ENCODE measurements at places on chromosomes 1 and 21.

- DNase-seq, result no peak
These were observed 6.1 kb downstream of the STX12 start for GRCh38 chr1:27779122-27779521.

GRCh38 chr21:36804874-36805611 lies 106.1 kb downstream of the SIM2 start:
- DNase-seq, result no peak

DNA sequence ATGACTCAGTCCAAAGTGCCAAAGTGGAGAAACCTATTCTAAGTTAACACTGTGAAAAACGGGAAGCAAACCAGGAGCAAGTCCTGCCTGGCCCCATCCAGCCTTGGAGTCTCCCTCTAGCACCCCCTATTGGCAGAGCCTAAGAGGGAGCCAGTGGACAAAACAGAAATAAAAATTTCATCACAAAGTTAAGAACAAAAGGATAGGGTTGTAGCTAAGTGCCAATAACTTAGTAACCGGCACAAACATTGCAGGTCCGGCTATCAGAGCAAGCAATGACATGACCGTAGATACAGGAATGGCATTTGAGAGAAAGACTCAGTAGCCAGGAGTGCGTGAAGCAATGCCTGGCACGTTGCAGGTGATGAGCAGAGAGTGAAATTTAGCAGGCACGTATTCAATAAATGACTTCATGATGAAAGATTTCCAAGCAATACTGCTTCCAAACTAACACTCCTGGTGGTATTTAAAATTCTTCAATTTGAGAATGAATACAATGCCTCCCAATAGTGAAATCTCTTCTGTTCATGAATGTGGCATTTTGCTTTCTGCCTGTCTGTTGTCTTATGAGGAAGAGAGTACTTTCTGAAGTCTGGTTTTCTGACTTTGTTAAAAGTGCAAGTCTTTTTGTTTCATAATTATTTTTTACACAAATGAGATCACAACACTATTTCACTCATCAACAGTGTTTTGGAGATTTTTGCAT lies 391.0 kb downstream of the OMA1 start:
- no peak for DNase-seq

- DNase-seq, result no peak
These were observed 11.5 kb upstream of the EIF4G3 start for GRCh38 chr1:21188235-21188634.

DNA sequence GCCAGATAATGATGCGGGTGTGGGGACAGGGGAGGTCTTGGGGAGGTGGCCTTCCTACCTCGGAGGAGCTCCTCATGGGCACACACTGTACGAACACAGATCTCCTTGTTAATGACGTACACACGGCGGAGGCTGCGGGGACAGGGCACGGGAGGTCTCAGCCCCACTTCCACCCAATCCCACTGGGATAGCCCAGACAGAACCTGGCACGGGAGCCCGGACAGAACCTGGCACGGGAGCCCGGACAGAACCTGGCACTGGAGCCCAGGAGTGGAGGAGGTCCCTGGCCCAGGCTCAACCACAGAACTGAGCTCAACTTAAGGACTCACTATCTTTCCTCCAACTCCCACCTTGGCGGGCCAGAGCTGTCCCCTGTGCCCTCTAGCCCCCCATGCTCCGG lies 5.2 kb downstream of the MFAP2 start:
- DNase-seq, result no peak

GRCh38 chr1:90952906-90953305 lies 68.9 kb downstream of the ZNF644 start:
- DNase-seq, result no peak

GRCh38 chr21:39251326-39251725 lies 62.1 kb downstream of the BRWD1 start:
- DNase-seq, result no peak

GRCh38 chr1:56321150-56321490 lies 258.2 kb downstream of the PLPP3 start:
- no peak for DNase-seq

DNA sequence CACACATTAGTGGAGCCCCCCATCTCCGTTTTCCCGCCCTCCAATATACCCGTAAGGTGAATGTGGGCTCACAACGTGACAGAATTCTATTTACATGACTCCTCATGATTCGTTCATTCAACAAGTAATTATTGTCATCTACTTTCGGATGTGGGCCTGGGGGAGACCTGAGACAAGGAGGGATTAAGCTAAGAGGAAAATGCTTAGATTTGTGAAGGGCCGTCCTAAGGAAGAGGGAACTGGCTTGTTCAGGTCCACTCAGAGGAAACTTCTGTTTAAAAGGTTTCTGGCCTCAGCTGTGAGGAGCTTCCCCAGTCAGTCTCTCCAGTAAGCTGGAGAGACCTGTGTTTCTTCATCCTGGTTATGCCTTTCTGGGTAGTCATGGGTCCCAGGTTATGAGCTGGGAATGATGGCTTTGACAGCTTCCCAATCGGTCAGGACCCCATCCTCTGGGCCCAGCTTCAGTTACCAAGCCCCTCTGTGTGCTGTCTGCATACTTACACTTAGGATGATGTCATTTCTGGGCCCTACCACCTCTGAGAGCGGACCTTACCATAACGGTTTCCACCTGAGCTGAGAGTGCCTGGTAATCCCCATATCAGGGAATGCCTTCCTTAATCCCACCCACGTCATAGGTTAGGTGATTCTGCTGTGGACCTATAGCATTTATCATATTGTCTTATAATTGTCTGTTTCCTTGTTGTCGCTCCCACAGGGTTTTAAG lies 687 bp upstream of the ERI3 start:
- no peak for DNase-seq

- DNase-seq, result no peak
These were observed 161.5 kb downstream of the IER5 start for GRCh38 chr1:181250038-181250437.

GRCh38 chr1:77639557-77640069 lies 42.8 kb downstream of the ZZZ3 start:
- no peak for DNase-seq

DNA sequence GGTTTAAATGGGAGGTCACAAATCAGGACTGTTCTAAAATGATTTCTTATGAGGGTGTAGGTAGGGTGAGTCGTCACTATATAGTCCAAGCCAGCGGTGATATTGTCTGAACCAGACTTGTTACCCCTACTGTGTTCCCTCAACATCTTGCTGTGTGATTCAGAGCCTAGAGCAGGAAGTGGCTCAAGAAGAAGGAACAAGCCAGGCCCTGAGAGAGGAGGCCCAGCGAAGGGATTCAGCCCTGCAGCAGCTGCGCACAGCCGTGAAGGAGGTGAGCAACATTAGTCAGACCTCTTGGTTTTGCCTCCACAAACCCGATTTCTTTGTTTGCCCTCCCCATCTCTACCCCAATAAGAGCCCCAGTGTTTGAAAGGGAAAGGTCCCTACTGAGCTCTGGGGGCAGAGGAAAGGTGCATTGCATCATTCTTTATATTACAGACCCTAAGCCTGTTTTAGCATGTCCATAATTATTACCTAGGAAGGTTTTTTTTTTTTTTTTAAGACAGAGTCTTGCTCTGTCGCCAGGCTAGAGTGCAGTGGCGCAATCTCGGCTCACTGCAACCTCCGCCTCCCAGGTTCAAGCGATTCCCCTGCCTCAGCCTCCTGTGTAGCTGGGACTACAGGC lies 5.0 kb upstream of the SH3BGRL3 start:
- no peak for DNase-seq
